ENCODE measurements at places on chromosomes 6 and 20.
A peak's percentile ranks its signal among the peaks of the same experiment; 100 is the strongest.

DNA sequence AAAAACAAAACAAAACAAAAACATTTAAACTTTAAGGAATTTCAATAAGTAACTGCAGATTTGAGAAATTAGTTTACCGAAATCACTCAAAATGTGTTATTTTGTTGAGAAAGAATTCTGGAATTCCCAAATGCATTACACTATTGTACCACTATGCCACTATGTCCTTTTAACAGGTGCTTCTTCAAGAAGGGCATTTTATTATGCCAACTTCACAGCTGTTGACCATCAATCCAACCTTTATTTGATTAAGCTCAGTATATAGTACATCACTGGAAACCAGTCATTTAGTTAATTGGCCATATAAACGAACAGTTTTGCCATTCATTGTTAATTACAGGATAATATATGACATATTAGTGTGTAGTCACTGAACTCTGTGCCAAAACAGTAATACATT lies 221.7 kb downstream of the ARHGAP18 start:
- no peak for DNase-seq

DNA sequence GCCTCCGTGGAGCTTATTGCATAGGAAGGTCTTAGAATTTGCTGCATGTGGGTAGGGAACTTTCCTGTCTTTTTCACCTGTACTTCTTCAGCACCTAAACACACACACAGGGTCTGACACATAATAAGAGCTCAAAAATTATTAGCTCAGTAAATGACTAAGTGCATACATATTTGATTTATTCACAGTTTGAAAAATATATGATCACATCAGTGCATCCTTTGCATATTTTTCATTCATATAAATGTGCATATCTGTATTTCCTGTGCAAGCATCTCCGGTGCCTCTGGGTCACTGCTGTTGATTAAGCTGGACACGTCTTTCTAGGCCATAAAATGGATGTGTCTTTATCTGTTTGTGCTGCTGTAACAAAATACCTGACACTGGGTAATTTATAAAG lies 234.7 kb downstream of the UST start:
- peak; percentile 18 for DNase-seq

DNA sequence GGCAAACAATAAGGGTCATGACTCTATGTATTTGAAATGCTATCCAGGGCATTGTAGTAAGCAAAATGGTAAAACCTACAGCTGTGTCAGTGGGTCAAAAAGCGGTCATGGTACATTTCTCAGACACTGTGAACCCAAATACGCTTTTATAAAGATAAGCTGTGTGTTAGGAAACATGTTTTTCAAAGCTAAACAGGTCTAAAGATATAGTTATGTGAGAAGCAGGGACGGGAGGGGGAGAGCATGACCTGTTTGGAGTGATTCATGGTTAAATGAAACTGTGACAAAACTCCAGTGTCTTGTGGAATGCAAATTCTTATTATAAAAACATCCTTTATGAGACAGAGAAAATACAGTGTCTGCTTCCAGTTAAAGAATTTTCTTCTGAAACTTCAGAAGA lies 205.4 kb upstream of the BMP2 start:
- peak; percentile 84 for DNase-seq

- peak; percentile 100 for DNase-seq
Measured at GRCh38 chr6:134295953-134296553, 21.9 kb downstream of the SGK1 start.

DNA sequence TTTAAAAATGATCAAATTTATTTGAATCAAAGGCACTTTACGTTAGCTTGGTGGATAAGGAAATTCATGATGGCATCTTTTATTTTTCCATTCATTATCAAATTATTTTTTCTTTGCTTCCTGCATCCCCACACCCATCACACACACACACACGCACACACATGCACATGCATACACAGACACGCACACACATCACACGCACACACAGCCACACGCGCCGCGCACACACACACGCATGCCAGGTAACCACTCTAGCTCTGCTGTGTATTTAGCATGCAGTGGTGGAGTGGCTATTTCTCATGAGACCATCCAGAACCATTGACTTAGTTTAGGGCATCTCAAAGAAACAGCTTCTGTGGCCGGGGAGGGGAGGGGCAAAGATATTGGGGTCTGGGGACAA lies 47.0 kb downstream of the GNAS start:
- no peak for DNase-seq

DNA sequence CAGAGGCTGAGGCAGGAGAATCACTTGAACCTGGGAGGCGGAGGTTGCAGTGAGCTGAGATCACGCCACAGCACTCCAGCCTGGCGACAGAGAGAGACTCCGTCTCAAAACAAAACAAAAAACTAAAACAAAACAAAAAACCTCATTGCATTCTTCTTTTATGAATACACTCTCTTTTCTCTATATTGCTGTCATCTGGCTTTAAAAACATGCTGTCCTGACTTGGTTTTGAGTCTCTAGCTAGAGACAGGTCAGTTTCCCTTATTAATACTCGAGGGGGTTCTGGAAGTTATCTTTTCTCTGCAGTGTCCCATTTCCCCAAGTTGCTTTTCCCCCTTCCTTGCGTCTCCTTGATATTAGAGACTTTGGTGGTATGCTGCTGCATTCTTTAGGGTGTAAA lies 50.9 kb downstream of the RIOK1 start:
- DNase-seq: no peak

DNA sequence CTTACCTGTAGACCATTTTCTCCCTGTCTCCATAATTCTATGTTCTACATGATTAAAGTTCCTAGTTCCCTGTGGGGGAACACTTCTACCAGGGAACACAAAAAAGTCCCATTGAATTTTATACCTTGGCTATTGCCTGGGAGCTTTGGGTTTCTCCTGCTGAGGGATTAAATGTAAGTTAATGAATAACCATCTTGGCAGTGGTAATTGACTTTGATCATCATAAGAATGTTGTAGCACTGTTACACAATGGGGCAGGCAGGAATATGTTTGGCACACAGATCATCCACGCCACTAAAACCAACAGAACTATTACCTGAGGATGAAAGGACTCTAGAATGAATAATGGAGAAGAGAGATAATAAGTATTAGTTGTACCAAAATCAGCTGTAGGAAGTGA lies 1106.2 kb upstream of the GJE1 start:
- DNase-seq: no peak

GRCh38 chr6:11330413-11330760 lies 97.9 kb upstream of the NEDD9 start:
- no peak for DNase-seq

- DNase-seq: no peak
Measured at GRCh38 chr20:25286917-25287316, 39.0 kb downstream of the PYGB start.

DNA sequence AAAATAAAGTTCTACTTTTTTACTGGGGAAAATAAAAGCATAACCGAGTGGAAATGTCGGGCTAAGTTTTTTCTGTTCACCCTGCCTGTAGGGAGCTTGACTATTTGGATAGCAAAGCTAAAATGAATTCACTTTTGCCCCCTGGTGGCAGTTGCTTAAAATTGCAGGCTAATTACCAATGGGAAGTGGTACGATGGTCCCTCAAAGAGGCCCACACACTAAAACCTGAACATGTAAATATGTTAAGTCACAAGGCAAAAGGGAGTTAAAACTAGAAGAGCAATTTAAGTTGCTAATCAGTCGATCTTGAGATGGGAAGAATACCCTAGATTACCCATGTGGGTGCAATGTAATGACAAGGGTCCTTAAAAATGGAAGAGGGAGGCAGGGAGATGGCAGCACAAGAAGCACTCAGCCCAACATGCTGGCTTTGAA lies 916 bp upstream of the SUN5 start:
- DNase-seq: no peak

GRCh38 chr6:160036331-160036695 lies 67.4 kb downstream of the IGF2R start:
- no peak for DNase-seq

GRCh38 chr6:110207652-110208051 lies 27.4 kb downstream of the CDC40 start:
- no peak for DNase-seq

DNA sequence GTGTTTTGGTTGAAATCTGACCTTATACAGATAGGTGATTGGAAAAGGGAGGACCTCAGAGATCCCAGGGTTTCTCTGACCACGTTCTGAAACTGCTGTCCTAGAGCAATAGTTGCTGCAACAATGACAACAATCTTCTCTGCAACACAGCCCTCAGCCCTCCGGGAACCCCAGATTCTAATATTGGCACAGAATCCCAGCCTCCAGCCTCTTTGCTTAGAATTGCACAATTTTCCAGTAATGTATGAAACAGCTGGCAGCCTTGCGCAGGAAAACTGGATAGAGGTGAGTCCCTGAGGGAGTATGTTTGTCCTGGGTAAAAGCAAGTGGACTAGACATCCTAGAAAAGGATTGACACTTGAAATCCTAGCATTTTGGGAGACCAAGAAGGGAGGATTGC lies 30.4 kb upstream of the PNRC1 start:
- DNase-seq: peak; percentile 95

GRCh38 chr6:28226460-28226859 lies 1.4 kb downstream of the ZSCAN9 start:
- DNase-seq: no peak

GRCh38 chr20:40763646-40764295 lies 74.7 kb upstream of the MAFB start:
- no peak for DNase-seq

- peak; percentile 29 for DNase-seq
Measured at GRCh38 chr20:12941025-12941424, 67.7 kb upstream of the SPTLC3 start.

DNA sequence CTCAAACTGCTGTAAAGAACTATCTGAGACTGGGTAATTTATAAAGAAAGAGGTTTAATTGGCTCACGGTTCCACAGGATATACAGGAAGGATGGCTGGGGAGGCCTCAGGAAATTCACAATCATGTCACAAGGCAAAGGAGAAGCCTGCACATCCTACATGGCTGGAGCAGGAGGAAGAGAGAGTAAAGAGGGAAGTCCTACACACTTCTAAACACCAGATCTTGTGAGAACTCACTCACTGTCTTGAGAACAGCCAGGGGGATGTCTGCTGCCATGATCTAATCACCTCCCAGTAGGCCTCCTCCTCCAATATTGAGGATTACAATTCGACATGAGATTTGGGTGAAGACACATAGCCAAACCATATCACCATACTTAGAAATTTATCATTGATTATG lies 1307.0 kb upstream of the GJE1 start:
- DNase-seq: no peak
